ENCODE measurements at places on chromosomes 6 and 20.

GRCh38 chr20:15911581-15911980 lies 661.7 kb downstream of the KIF16B start:
- no peak for DNase-seq

DNA sequence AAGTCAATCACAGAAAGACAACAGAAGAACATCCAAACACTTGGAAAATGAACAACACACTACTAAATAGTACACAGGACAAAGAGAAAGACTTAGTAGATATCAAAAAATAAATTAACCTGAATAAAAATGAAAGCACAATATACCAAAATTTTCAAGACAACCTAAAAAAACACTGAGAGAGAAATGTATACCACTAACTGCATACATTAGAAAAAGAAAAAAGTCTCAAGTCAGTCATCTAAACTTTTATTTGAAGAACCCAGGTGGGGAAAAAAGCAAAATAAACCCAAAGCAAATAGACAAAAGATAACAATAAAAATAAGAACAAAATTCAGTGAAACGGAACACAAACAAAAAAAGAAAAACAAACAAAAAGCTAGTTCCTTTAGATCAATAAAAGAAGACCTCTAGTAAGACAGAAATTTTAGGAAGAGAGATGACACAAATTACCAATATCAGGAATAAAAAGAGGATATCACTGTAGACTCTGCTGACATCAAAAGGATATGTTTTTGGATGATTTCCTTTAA lies 172.8 kb downstream of the TRIM27 start:
- no peak for DNase-seq

DNA sequence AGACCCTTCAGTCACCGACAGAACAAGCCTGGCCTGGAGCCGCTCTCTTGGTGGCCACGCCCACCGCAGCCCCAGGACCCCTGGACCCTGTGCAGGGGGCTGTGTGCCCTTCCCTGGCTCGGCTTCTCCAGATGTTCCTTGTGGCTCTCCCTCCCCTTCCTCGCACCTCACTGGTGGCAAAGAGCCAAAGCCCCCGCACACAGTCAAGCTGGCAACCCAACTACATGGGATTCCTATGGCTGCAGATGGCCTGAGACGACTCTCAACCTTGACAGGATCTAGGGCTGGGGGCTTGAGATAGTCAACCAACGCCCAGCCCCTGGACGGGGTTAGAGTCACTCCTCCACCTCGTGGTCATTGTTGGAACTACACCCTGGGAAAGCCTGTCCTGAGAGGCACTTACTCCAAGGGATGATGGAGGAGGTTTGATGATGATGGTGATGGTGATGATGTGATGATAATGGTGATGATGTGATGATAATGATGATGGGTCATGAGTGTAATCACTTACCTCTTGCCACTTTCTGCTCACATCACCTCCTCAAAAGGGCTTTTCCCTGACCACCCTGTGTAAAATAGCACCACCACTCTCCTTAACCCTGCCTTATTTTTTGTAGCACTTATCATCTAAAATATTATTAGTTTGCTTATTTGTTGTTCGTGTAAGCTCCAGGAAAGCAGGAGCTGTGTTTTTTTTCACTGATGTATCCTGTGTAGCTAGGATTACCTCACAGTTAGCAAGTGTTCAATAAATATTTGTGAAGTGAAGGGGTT lies 278.4 kb downstream of the LRFN2 start:
- DNase-seq = no peak

DNA sequence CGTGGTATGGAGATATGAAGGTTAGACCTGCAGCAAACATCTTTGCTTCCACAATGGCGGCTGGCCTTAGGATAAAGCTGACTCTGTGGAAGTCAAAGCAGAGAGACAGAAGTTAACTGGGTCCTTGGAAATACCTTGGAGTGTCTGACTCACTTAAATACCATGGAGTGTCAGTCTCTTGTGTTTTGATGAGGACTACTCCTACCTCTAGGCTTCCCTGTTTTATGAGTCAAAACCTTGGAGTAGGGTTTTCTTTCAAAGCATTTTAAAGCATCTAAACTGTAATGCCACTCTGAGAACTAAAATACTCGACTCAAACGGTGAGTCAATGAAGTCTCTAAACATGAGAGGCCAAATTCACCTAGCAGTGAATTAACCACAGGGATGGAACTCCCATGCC lies 329.1 kb downstream of the SAMD5 start:
- no peak for DNase-seq

- no peak for DNase-seq
These were observed 169.9 kb upstream of the HDDC2 start for GRCh38 chr6:125471667-125472066.

DNA sequence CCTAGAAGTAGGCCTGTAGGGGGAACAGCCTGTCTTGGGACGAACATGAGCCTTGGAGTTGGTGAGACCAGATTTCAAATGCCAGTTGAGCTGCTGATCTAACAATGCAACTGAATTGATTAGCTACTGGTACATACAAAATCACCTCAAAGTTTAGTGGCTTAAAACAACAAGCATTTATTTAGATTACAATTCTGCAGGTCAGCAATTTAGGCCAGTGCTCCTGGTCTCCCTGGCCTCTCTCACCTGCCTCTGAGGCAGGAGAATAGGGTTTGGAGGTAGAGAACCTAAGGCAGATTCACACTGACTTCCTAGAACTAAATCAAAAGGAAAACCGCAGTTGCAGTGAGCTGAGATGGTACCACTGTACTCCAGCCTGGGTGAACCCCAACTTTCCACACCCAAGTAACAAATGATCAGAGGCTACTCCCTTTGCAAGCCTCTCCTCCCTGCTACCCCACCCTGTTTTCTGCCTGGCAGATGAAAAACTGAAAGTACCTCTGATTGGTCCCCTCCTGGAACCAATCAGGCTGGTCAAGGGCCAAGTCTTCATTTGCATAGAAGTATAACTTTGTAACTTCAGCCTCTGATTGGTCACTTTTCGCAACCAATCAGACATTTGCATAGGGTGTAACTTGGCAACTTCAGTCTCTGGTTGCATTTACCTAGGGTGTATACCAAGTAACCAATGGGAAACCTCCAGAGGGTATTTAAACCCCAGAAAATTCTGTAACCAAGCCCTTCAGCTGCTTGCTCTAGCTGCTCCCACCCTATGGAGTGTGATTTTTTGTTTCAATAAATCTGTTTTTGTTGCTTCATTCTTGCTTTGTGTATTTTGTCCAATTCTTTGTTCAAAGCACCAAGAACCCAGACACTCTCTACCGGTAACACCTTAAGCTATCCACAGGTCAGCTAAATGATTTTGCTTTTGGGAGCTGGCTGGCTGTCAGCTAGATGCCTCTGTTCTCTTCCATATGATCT lies 8.1 kb upstream of the UBR2 start:
- no peak for DNase-seq

- DNase-seq = no peak
These were observed 19.5 kb upstream of the RSPH4A start for GRCh38 chr6:116596815-116597214.

GRCh38 chr6:7171119-7171518 lies 63.4 kb downstream of the RREB1 start:
- DNase-seq = no peak

DNA sequence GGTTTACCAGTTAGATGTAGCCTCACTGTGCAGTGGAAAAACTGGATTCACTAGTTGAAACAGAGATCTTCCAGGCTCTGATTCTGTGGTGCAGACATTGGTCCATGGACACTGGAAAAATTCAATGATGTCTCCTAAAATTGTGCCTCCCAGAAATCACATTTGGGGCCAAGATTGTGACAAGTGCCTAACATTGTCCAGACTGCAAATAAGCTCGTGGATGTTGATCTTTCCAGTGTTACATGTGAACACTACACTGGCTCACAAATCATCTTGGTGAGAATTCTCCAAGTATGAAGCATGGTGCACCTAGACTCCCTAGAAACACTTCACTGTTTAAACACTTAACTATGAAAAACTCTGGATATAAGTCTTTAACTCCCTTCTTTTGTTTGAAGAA lies 140.4 kb downstream of the HAO1 start:
- no peak for DNase-seq

DNA sequence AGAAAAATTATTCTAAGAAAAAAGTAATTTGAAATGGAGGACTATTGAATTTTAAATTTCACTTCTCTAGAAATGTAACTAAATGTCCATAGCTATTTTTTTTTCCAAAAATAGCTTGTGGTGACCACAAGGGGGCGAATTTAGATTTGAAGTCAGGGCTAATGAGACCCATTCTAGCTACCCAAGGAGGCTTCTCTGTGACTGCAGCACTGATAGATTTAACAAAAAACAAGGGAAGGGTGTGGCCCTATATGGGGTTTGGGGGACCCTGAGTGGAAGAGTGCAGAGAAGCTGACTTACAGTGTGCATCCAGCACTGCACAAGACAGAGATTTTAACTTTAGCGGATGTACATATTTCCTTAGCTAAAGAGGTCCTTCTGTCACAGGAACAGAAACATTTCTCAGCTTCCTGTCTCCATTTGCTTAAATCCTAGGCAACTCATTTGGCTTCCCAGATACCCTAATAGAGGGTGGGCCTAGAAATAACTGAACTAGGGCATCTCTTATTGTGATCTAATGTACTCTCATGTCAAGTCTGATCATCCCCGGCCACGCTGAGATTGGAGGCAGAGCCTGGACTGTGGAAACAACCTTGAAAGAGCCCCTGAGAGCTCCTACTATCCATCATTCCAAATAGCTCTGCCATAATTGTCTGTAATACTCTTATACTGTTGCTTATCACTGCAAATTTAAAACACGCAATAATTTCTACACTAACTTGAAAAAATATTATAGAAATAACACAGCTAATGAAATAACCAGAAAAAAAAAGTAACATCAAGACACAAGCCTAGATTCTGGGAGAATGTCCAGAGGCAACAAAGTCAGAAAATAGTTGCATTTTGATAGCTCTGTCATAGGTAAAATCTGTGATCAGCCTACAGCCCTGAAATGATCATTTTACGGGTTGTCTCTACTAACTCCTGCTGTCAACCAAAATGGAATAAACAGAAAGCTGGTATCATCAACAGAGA lies 93.6 kb downstream of the SNAP91 start:
- DNase-seq = no peak

- no peak for DNase-seq
These were observed 19.5 kb upstream of the SLC22A7 start for GRCh38 chr6:43278524-43279078.

DNA sequence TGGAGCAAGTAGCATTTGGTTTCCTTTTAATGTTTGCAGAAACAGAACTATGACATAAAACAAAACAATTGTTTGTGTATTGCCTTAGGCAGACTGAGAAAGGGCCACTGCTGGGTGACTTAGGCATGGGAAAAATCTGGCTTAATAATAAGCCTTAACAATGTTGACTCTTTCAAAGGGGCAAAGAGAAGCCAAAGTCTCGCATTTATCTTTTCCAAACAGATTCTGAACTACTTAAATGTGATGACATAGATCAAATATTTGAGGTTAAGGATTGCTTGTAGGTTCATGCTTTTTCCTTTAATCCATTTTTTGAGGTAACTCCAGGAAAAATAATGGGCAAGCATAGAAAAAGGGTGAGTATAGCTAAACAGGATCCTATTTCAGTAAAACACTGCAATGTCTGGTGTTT lies 39.6 kb downstream of the ADAT2 start:
- no peak for DNase-seq

DNA sequence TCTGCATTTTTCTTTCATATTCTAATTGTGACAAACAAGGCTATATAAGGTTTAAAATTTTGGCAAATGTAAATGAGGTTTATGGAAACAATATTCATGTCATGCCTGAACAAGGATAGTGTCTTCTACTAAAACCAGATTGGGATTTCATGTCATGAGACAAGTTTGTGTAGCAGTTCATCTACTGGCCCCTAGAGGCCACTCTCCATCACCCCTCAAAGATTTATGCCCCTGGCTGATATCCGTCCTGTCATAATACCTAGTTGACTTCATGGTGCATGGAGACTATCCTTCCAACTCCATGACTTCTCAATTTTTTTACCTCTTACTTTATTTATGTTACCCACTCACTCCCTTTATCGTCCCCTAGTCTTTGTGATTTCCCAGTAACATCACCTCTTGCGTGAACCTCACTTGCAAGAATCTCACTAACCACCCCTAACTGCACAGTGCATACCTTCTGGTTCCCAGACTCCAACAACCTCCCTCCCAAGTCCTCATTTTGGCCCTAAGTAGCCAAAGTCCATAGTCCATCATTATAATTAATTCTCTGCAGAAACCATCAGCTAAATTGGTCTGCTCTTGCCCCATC lies 179.8 kb downstream of the TASP1 start:
- no peak for DNase-seq

GRCh38 chr20:51985013-51985415 lies 182.7 kb upstream of the SALL4 start:
- DNase-seq = no peak

- no peak for DNase-seq
These were observed 7.0 kb downstream of the CEP250 start for GRCh38 chr20:35462351-35462750.

DNA sequence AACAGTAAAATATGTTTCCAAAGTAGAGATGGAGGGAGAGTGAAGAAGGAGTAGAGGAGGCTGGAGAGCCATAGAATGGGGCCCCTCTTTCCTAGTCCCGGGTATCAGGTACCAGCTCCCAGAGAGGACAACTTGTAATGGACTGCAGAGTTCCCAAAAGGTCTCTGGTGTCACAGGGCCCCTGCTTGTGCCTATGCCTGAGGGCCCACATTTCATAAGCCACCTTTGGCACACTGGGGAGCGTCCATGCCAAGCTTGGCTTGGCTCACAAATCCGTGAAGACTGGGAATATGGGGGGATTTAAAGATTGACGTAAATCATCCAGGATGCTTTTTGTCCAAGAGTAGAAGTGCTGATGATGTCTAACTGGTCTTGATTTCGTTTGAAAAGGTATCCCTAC lies 16.4 kb upstream of the SLC22A3 start:
- no peak for DNase-seq

DNA sequence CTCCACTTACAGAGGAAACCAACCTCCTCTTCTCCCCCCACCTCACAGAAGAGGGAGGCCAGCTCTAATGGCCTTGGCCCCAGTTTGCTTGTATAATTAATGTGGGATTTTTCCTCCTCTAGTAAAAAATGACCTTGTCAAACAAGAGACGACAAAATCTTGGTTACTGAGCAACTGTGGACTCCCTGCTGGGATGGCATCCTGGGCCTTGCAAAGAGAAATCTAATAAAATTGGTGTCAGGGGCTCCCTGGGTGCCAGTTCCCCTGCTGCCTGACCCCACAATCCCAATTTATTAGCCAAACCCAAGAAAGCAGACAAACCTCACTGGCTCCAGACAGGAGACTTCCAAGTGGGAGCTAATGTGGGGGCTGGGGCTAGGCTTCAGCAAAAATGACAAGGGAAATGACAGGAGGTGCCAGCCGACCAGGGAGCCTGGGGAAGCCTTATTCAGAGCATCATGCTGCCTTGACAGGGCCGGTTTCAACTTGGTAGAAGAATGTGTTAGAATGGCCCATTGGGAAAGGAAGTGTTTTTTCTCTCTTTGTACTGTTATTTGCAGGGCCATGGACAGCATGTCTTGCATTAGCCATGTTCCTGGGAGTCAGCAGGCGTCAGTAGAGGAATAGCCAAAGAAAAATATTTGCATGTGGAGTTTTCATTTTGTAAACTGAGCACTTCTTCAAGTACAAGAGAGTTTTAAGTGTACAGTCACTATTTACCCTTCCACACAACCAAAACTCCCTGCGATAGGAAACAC lies 816.9 kb downstream of the DHX35 start:
- DNase-seq = no peak

GRCh38 chr20:56181583-56181982 lies 66.9 kb upstream of the MC3R start:
- DNase-seq = no peak

GRCh38 chr6:5086294-5086890 lies 1.3 kb downstream of the PPP1R3G start:
- DNase-seq = no peak

GRCh38 chr6:99216959-99217358 lies 132.5 kb downstream of the FAXC start:
- DNase-seq = no peak

Measured in ascending aorta (tissue), 2 donors.